ENCODE measurements at places on chromosomes 1 and 21.
A peak's percentile ranks its signal among the peaks of the same experiment; 100 is the strongest.

- DNase-seq = peak; percentile 78
Measured at GRCh38 chr1:220879076-220879508, at the start of gene HLX. HLX (plus strand) TSS chr1:220879443; CDS start chr1:220879858, 415 bp downstream.

GRCh38 chr1:155009221-155009711 lies 6.7 kb downstream of the ZBTB7B start:
- DNase-seq = no peak

- no peak for DNase-seq
Measured at GRCh38 chr21:39947031-39947430, 79.8 kb downstream of the PCP4 start.

GRCh38 chr21:17732306-17732705 lies 86.8 kb downstream of the C21orf91 start:
- DNase-seq = no peak

DNA sequence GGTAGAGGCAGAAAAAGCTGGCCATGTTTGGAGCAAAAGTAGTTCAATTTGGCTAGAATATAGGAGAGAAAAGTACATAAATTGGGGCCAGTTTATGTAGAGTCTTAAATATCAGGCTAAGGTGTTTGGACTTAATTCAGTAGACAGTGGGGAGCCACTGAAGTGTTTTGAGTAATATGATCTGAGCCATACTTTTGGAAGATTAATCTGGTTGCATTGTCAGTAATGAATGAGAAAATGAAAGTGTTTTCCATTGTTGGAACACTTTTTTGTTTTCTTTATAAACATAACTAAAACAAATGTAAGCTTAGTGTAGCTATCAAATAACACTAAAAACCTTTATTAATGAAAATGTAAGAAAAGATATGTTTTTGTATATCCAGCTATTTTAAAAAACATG lies 42.1 kb downstream of the POU2F1 start:
- DNase-seq = no peak

All from kidney tubule cell (primary cell).